Lower lobe of right lung (tissue), 2 donors: ENCODE measurements at places on chromosomes 6 and 20. TPM values are rescaled to one million over a fixed set of nuclear protein-coding genes. Genes with fewer than 3 reads are reported as not detected.

Gene SLCO4A1
- 72.4 TPM for total RNA-seq

- no peak for DNase-seq
Observed at GRCh38 chr6:118804091-118804490, 89.9 kb upstream of the ASF1A start.

DNA sequence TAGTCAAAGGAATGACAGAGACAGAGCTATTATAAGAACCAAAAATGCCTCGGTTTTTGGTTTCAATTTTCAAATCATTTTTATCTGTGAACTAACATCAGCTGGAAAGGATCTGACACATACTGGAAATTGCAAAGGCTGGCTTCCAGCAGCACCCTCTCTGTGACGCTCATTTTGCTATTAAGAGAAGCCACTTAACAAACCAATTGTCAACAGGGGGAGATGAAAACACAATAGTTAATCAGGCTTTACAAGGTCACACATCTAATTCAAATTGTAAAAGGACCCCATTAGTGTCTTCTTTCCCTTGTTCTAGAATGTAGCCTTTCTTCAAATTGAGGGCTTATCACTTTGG lies 160.5 kb downstream of the TFAP2B start:
- DNase-seq, result no peak

- DNase-seq, result no peak
Observed at GRCh38 chr6:56671651-56672461, 29.2 kb upstream of the DST start.

DNA sequence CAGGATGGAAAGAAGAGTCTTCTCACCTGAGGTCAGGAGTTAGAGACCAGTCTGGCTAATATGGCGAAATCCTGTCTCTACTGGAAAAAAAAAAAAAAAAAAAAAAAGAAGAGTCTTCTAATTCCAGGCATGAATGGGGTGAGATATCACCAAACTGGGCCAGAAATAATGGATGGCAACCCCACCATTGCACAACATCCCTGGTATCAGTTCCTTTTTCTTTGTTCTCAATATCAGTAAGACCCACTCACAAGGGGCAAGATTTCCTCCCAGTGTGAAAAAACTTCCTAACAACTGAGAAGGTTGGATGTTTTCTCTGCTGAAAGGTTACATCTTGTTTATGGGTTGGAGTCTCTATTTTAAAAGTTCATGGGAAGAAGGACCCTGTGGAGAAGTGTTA lies 23.6 kb upstream of the NR2E1 start:
- DNase-seq, result no peak

DNA sequence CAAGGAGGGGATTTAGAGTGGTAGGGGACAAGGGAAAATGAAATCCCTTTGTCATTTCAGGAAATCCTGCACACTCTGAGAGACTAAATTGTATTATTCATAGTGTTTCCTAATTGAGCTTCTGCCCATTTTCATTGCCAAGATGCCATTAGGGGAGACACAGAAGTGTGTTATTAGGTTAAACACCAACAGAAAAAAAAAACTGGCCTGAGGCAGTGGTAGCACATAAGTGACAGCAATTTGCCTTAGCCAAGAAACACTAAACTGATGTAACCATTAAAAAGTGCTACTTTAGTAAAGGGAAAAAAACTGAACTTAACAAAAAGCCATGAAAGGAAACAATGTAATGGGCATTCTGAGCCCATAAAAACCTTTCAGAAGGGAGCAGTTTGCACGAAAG lies 270.5 kb upstream of the PLN start:
- no peak for DNase-seq

GRCh38 chr20:25320035-25320800 lies 70.4 kb downstream of the ABHD12 start:
- no peak for DNase-seq
